ENCODE measurements at places on chromosomes 16 and 17.

DNA sequence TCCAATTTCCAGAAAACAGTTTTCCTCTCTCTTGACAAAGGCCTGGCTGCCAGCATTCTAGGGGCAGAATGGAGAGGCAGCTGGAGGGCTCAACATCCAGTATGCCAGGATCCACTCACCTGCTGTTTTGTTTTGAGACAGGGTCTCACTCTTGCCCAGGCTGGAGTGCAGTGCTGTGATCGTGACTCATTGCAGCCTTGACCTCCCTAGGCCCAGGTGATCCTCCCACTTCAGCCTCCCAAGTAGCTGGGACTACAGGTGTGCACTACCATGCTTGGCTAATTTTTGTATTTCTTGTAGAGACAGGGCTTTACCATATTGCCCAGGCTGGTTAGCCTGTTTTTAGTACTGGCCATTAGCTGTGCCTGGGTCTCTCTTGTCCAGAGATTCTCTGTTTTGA lies 29.1 kb upstream of the FOXJ1 start:
- DNase-seq, result no peak

DNA sequence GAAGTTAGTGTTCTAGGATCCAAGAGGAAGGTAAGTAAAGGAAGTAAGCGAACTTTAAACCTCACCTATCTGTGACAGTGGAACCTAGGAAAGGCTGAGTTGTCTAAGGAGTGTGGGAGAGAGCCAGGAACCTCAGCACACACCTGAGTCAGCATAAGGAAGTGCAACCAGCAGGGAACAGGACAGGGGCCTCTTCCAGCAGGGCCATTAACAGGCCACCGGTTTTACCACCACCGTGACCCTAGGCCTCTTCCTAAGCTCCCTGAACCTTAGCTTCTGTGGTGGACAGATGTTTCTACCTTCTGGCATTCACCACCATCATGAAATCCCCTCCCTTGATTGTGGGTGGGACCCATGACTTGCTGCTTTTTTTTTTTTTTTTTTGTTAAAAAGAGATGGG lies 26.7 kb upstream of the GPATCH8 start:
- no peak for DNase-seq

DNA sequence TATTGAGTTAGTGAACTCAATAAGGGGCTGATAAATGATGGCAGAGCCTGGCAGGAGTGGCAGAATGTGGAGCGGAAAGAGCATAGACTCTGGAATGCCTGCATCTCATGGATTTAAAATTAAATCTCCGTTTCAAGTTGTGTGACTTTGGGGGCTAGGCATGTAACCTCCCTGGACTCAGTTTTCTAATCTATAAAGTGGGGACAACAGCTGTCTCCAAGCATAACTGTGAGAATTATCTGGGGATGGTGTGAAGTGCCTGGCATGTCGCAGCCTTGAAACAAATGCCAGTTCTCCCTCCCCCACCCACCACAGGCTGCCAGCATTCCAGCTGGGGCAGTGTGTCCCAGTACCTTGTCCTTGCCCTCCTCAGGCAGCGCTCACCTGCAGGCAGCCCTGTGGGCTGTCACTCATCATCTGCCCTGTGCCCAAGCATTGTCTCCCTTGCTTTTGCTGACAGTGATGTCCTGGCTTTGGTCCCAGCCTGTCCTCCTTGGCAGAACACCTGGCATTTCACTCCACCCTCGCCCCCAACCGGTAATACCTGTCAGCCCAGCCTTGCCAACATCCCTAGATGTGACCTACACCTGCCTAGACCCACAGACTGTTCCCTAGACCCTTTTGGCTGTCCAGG lies 129.6 kb downstream of the MRM1 start:
- DNase-seq, result no peak

- DNase-seq, result peak; percentile 25
Observed at GRCh38 chr16:28180655-28181460, 30.9 kb downstream of the XPO6 start.

DNA sequence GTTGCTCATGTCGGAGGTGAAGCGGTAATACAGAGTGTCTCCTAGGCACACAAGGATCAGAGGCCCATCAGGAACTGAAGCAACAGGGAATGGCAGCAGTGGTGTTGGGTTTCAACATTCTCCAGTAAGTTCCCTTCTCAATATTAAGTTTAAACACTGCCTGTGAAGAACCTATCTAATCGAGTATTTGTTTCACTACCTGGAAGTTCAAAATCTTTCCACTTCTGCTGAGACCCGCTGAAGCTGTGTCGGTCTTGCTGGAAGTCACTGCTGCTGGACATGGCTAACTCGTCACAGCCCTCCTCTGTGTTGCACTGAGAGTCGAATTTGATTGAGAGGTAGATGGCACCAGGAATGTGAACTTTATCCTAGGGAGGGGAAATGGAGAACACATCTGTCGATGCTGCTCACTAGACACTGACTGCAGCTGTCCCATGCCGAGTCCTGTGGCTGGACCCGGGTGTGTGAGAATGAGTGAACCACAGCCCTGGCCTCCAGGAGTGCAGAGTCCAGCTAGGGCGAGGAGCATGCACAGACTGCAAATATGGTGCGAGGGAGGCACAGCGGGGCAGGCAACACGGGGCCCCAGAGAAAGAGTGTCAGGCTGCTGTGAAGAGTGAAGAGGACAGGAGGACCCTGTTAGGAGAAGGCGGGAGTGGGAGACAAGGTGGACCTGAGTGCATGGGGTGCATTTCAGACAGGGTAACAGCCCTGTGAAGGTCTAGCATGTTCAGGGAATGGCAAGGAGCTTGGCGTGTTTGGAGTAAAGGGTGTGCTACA lies 50.1 kb upstream of the ATP2A3 start:
- no peak for DNase-seq

GRCh38 chr17:81713556-81714411 lies 1.7 kb downstream of the SLC25A10 start:
- DNase-seq, result no peak

GRCh38 chr16:7350806-7351205 lies 18.2 kb downstream of the RBFOX1 start:
- DNase-seq, result no peak

DNA sequence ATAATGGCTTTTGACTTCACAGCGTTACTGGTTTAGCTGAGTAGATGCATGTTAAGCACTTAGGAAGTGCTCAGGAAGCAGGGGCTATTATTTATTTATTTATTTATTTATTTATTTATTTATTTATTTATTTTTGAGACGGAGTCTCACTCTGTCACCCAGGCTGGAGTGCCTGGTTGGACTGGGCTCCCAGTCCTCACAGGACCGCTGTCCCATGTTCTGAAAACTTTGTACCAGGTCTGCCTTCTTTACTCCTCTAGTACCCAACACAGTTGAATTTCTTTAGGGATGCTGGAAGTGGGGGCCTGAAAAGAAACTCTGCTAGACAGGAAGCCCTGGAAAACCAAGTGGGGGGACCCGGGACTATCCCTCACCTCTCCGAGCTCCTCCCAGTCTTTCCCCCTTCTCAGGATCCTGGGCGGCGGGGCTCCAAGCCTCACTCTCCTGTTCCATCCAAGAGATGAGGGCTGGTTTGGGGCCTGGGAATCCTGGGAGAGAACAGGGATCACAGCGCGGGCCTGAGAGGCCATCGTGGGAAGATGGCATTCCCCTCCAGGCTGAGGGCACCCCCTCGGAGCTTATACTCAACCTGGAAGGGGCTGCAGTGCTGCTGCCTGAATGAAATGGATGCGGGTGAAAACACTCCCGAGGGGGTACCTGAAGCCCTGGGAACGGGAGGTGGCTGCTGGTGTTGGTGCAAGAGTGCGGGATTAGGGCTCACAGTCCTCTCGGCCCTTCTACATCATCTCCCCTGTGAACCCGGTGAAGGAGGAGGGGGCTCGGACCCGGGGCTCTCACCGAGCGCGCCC lies 674 bp downstream of the ZNF688 start:
- no peak for DNase-seq

- no peak for DNase-seq
Observed at GRCh38 chr16:64826374-64826773, 295.5 kb downstream of the CDH11 start.

GRCh38 chr16:23595246-23595950 lies 718 bp downstream of the NDUFAB1 start:
- peak; percentile 36 for DNase-seq

GRCh38 chr16:55147396-55147795 lies 176.6 kb upstream of the IRX6 start:
- no peak for DNase-seq

DNA sequence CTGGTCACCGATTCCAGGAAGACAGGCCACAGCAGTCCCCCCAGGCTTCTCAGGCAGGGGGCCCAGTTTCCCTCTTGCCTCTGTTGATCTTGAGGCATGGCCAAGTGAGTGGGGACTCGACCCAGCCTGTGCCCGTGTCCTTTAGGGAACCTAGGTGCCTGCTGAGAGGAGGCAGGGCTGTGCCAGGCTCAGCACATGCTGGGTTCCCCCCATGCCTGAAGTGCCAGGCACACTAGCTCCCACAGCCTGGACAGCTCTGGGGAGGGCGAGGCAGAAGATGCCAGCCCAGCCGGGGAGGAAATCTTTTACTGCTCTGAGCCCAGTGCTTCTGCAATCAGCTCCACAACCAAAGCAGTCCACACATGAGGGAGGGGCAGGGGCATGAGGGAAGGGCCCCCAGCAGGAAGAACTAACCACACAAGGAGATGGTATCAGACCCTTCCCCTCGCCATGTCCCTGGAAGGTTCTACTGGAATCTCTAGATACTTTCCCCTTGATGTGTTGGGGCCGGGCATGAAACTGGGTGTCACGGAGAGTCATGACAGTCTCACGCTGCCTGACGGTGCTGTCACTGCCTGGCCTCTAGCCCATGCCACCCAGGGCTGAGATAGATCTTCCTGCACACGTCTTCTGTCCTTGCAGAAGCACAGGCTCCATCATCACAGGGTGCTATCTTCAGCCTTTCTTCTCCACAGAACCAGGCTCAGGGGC lies 25.5 kb downstream of the MYO18A start:
- DNase-seq, result no peak

GRCh38 chr17:29972277-29972676 lies 30.8 kb downstream of the EFCAB5 start:
- DNase-seq, result no peak

DNA sequence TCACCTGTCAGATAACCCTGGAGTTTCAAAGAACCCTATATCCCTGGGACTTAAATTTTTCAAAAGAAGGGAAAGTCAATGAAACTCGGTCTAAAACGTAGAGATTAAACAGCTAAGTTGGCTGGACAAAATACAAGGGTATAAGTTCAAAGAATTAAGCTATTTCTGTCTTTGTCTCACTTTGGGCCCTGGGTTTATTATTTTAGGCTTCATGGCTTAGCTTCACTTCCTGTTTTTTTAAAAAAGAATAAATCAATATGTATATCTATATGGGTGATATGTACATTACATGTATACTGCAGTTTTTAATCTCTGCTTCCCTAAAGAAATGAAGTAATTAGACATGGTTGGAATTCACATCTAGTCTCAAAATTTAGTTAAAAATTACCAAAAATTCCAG lies 132.3 kb downstream of the TRIM37 start:
- DNase-seq, result no peak

DNA sequence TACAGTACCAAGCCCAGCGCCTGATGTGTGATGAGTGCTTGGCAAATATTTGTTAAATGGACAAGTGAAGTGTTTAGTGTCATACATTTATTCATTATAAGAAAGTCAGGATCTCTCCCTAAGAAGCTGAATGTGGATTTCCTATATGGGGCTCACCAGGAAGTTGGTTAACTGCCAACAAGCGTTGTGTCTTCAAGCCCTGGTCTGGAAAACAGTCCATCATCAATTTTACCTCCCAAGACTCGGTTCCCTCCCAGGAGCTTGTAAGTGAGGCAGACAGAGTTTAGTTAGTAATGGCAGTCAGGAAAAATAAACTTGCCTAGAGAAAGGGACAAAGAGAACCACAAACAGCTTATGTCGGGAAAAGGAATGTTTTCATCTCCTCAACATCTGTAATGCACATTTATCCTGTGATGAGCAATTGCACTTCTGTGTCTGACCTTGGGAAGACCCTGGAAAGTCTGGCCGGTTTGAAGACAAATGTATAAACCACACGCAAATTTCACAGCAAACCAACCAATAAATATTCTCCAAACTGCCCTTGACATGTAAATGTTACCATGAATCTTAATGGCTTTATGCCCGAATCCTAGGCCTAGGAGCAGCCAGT lies 28.3 kb downstream of the C16orf95 start:
- DNase-seq, result no peak

GRCh38 chr16:48393485-48394354 lies 8.5 kb upstream of the SIAH1 start:
- no peak for DNase-seq

GRCh38 chr17:67335245-67335835 lies 31.0 kb downstream of the PSMD12 start:
- DNase-seq, result no peak

GRCh38 chr16:21274172-21274726 lies 3.8 kb downstream of the CRYM start:
- DNase-seq, result no peak

- no peak for DNase-seq
Observed at GRCh38 chr16:57409065-57409464, 4.5 kb downstream of the CCL17 start.

DNA sequence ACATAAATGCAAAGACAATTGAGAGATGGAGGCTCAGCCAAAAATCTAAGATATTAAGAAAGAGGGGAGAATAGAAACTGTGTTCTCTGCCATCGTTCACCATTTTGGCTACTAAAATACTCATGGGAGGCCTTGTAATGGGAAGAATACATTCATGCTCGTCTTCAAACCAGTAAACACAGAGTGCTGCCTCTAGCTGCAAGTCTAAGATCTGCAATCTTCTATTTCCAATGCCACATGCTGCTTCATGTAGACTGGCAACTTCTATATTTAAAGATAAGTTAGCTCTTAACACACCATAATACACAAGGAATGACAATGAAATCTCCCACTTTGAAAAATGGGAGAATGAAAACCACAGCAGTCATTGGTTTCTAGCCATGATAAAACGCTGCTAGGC lies 387.3 kb downstream of the HS3ST3B1 start:
- DNase-seq, result peak; percentile 9

DNA sequence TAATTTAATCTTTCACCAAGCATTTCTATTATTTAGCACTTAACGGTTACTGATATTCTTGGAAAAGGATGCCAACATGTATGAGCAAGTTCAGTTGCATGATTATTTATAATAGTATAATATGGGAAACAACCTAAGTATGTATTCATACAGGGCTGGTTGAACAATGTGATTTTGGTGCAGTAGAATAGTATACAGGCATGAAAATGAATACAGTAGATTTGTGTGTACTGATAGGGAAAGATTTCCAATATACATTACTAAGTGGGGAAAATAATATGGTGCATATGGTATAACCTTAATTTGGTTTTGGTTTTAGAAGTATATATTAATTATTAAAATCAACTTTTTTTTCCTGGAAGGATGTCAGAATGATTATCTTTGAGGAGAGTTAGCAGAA lies 109.1 kb downstream of the SPECC1 start:
- no peak for DNase-seq
